ENCODE measurements at places on chromosomes 13 and 19.

DNA sequence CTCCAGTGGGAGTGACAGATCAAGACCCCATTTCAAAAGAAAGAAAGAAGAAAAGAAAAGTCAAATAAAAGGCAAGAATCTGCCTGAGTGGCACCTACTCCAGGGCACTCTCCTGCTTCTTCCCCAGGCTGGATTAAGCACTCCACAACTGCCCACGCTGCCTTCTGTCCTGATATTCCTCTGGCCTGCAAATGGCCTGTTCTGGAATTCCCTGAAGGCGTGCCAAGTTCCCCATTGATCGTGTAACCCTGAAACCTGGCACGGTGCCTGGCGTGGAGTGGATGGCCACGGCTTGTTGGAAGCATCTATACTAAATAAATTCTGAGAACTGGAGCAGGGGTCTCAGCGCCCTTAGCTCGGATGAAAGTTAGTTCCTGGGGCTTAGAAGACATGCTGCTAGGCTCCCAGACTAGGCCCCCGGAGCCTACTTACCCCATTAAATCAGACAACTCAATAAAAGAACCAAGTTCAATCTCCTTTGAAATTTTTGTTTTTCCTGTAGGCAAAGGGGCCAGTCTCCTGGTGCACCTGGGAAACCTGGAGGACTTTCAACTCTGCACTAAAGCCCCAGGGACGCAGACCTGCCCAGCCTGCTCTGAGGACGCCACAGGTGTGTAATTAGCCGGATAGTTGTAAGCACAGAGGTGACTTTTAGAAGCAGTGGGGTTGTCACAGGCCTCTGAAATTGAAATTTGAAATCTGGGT is 21.9 kb downstream of the ANKRD27 start:
- DNase-seq, result no peak

DNA sequence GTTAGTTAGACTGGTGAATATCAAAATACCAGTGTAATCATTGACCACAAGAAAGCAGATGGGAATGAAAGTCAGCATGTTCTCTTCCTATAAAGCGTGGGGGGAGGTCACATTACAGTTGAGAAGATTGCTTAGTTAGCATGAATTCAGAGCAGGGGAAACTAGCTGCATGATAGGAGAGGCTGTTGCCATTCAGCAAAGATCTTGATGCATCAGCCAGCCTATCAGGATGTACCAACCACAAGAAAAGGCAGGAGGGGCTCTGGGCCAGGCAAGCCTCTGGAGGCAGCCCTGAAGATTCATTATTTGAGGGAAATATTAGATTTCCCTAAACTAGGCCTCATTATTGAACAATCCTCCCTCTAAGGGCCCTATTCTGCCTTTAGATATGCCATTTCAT is 5.0 kb upstream of the MTMR6 start:
- DNase-seq, result peak; percentile 98

- no peak for DNase-seq
These were observed 111.4 kb upstream of the FRY start for GRCh38 chr13:31919971-31920726.

- no peak for DNase-seq
These were observed 151.3 kb downstream of the CYSLTR2 start for GRCh38 chr13:48804821-48805601.

DNA sequence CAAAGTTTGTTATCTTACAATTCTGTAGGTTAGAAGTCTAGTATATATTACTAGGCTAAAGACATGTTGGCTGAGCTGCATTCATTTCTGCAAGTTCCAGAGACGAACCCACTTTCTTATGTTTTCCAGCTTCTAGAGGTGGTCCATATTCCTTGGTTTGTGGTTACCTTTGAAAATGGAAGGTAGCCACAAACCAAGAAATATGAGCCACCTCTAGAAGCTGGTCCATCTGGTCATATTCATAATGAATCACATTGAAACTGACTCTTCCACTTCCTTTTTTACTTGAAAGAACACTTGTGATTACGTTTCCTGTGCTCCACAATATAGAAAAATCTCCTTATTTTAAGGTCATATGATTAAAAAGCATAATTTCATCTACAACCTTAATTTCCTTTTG is 943.0 kb upstream of the PCDH9 start:
- DNase-seq, result no peak

DNA sequence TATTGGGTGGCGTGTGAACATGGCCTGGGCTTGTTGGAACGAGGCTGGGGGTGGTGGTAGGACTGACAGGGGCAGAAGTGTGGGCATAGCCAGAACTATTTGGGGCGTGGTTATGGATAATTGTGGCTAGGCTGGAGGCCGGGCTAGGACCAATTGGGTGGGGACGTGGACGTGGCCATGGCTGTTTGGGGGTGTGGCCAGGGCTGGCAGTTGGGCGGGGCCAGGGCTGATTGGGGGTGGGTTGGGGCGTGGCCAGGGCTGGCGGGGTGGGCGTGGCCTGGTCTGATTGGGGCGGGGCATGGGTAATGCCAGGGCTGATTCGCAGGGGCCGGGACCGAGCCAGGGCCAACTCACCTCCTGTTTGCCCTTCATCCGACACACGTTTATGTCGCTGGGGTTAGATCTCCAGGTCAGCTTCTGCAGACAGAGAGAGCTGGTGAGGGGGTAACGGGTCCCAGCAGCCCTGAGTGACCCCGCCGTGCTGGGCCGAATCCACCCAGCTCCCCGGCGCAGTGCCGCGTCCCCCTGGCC is 2.8 kb downstream of the SEMA6B start:
- DNase-seq, result no peak

- DNase-seq, result no peak
These were observed 1247.6 kb downstream of the PCDH17 start for GRCh38 chr13:58879114-58879513.

GRCh38 chr13:32647926-32648325 is 61.7 kb downstream of the PDS5B start:
- DNase-seq, result no peak

GRCh38 chr19:47232422-47233211 is 1.6 kb upstream of the BBC3 start:
- DNase-seq, result no peak

All from NCI-H524 (cell line).